ENCODE measurements at places on chromosomes 1 and 21.

GRCh38 chr1:204217648-204218000, 3.8 kb upstream of the GOLT1A start:
- no peak for DNase-seq

- DNase-seq, result no peak
Measured at GRCh38 chr1:12127206-12127810, 39.5 kb upstream of the TNFRSF1B start.

DNA sequence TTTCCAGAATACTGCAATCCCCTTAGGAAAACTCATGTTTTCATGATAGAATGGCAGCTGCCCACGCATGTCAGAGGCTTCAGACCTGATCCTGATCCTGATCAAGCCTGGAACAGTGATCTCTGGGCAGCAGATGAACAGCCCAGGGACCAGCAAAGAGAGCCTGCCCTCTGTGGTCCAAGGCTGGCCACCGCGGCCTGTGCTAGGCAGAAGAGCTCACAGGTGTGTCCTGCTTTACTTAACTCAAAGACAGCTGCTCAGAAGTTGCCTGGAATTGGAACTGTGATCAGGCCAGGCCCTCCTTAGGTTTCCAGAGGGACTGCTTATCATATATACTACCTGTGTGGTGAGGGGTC, 21.2 kb upstream of the BCAR3 start:
- no peak for DNase-seq

GRCh38 chr1:170555370-170555769, 23.4 kb downstream of the GORAB start:
- DNase-seq, result no peak

DNA sequence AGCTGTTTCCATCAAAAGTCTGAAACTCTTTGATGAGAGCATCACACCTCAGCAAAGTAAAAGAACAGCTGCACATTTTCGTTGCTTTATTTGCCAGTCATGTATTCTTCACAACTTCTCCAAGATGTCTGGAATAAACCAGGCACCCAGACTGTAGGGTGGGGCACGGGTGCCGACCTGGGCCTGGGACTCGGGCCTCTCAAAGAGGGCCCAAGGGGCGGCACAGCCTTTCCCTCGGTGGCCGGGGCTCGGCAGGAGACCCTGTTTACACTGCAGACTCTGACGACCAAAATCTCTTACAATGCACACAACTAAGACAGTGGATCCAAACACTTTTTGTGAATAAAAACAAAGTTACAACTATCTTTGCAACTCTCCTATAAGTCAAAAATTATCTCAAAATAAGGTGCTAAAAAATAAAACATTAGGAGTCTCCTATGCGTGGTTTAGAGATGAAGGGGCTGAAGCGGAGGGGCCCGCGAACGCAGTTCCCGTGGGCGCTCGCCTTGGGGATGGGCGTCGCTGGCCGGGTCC, 696 bp downstream of the LSS start:
- DNase-seq, result no peak
